ENCODE measurements at places on chromosomes 3 and 15.

GRCh38 chr3:78867409-78868372 is 900.1 kb downstream of the ROBO1 start:
- DNase-seq: peak; percentile 64

- peak; percentile 66 for DNase-seq
Measured at GRCh38 chr3:58824285-58824684, 157.7 kb upstream of the FAM3D start.

DNA sequence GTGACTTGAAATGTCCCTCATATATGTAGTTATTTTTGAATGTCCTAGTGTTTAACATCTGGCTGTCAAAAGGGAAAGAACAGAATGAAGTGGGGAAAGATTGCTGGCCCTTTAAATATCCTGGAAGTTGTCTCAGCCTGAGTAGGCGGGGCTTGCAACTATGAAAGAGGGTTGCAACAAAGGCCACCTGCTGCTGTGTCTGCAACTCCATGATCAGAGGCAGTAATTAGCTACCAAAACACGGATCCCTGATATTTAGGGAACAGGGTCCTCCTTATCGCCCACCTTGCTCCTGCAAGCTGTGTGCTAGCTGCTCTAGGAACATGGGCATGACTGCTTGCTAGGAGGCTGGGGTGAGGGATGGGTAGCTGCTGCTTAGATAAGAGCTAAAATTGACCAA is 100.2 kb upstream of the CFAP20DC start:
- no peak for DNase-seq

DNA sequence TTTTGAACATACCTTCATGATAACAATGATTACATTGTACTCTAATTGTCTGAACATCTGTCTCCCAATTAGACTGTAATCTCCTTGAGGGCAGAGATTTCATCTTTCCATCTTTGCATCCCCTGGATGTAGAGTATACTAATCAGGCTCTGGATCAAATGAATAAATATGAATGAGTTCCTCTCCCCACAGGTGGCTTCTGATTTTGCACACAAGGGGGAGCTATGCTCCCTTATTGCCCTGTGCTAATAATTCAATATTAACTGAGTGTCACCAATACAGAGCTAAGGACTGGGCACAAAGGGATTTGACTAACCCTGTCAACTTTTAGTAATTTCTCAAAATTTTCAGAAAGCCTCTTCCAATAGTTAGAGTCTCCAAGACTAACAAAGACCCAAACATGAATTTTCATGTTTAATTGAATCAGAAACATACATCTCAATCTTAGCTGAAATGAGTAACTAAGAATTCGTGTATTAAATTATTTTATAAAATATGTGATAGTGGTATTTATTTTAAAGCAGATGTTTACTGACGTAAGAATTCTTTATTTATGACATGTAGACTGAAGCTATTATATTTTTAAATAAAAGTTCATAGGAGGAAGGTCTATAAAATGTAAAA is 3.0 kb downstream of the DUOXA1 start:
- DNase-seq: peak; percentile 29

DNA sequence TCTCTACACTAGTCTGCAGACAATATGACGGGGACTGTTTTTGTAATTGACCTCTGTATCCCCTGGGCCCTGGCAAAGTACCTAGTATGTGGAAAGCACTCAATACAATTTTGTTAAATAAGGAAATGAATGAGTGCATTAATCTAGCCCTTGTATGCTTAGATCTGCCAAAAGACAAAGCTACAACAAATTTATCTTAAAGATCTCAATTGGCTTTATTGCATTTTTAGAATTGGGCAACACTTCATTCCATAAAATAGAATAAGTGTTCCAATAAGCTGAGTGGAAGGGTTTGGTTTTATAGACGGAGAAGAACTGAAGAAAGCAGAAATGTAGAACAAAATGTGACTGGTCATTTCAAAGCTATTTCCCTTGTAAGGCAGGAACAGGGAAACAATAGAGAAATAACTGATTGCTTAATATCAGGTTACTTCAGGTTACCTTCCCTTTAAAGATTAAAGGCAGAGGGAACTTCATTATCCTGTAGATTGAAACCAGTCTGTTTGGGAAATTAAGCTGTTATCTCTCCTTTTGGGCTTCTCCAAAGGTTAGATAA is 108.3 kb upstream of the MME start:
- DNase-seq: peak; percentile 95

DNA sequence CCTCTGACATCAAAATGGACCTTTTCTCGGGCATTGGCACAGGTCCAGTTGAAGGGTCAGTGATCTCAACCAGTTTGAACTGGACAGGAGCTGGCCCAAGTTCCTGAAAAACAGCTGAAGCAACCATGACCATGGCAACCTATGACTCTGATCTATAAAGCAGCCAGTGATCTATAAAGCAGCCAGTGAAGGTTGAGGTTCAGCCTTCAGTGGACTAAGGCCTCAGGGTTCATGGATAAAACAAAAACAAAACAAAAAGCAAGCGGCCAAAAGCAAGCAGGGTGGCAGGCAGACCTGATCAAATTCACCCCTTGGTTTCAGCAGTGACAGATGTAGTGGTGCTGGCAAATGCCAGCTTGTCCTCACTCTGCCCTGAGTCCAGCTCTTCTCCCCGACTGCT is 10.0 kb upstream of the CHRNB4 start:
- DNase-seq: no peak

DNA sequence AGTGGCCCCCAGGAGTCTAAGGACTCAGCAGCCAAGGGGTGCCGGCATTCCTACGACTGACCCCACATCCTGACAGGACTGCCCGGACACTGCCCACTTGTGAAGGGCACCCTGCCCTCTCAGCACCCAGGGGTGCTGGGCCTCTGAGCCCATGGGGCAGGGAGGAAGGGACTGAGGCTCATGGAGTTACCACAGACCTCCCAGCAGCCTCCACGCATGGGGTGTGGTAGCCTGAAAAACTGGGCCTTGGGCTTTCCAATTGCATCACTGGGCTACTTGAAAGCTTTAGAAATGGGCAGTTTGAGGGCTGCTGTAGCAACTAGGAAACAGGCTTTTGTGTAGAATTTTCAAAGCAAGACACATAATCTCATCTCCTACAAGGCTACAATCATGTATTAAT is 13.2 kb downstream of the TKT start:
- DNase-seq: peak; percentile 52

DNA sequence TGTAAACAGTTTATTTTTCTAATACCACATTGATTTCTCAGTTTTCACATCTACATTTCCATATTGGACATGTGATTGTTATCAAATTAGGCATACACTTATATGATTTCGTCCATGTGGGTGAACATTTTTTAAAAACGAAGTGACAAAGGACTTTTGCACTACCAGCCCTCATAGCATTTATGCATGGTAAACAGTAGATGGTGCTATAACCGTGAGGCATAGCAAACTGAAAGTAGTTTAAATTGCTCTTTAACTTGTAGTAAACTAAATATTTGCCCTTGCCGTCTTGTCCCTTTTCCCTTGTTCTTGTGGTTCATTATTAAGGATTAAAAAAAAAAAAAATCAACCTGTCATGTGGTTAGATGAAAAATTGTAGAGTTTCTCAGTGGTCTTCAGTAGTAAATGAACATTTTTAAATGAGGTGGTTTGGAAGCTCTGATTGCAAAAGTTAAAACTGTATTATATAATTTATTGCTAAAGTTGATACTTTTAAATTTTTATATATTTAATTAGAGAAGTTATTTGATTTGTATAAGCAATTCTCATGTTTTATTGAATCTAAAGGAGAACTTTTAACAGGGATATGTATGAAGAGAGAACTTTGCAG is 24.0 kb downstream of the STX19 start:
- peak; percentile 78 for DNase-seq

DNA sequence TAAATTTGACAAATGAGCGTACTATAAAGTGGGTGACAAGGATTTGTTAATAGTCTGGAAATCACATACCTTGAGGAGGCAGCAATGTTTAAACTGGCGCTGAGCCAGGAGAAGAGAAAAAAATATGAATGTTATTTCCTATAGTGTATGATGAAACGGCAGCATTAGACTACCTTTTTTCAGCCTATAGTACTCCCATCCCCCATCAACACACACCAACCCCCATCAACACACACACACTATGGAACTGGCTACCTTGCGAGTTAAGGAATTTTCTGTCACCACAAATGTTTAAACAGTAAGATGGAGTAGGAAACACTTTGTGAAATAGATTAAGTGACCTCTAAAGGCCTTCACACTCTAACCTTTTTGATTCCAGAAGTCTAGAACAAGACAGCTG is 46.8 kb upstream of the ZCWPW2 start:
- DNase-seq: no peak

- no peak for DNase-seq
Measured at GRCh38 chr3:184029443-184029842, 2.1 kb upstream of the HTR3D start.

DNA sequence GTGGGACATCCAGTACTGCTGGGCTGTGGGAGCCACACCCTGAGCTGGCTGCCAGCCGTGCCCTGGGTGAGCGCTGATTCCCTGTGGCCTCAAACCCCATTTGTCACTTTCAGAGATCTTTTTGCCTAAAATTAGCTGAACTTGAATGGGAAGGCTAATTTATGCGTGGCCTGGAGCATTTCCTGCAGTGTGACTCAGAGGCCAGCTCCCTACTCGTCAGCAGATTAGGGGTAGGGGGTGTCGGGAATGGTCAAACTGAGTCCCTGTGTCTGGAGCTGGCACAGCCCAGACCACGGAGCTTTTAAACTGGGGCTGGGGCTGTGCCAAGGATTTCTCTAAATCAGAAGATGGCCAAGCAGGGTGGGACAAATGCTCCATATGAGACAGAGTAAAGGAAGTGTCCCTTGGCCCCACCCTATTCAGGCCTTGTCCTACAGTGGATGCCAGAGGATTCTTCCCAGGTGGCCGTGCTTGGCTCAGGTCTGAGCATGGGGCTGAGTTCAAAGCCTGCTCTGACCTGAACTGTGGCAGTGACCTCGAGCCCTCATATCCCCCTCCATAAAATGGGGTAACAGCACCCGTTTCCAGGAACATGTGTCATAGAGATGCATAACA is 59.7 kb downstream of the ATP2B2 start:
- peak; percentile 5 for DNase-seq

DNA sequence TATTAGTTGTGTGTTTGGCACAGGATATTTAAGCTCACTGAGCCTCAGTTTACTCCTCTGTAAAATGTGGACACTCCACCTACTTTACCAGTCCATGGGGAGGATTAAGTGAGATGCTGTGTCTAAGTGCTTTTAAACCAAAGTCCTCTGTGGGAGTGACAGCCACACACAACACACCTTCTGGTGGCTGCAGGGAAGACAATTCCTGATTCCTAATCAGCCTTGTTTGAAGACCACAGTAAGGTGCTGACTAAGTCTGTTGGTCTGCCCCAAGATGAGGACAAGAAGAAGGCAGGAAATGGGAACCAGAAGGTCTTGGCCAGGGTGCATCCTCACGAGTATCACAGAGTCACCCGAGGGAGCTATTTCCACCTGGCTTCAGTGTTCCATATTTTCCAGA is 52.3 kb downstream of the EPHB1 start:
- DNase-seq: peak; percentile 26

- DNase-seq: no peak
Measured at GRCh38 chr3:127541320-127541719, 49.2 kb downstream of the TPRA1 start.

GRCh38 chr3:157452097-157452496 is 15.4 kb downstream of the PTX3 start:
- no peak for DNase-seq

DNA sequence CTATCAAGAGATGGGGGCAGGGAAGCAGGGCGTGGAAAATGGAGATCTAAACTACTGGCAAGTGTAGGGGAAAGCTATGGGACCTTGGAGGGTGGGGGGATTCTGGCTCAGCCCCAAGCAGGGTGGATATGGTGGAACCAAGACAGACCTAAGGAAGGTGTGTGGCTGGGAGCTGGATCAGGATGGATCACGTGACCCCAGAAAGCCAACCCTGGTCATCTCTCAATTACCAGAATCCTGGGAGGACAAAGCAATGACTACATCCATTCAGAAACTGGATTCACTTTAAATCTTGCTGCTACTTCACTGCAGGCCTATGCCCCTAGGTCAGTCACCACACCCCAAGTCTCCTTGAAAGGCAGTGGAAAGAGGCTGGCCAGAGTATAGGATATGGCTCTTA is 68.4 kb downstream of the WHAMM start:
- no peak for DNase-seq

GRCh38 chr3:139578783-139579182 is 39.2 kb upstream of the RBP1 start:
- DNase-seq: no peak

DNA sequence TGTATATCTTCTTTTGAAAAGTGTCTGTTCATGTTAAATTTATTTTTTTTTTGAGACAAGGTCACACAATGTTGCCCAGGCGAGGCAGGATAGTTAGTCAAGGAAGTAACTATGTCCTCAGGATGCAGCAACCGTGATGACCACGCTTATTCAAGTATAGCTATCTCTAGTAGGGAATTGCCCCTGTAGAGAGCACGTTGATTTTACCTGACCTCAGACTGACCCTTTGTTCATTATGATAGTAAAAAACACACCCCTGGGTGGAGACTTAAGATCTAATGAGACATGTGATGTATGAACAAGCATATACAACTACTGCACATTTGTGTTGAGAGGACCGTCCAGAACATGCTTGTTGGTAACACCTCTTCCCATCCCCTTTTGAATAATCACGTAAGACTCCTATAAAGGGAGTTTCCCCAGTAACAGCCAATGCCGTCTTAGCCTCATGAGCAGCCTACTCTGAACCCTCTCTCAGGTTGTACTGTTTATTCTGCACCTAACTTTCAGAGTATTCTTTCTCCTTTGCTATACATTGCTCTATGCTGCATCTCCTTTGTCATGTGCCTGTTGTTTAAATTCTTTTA is 32.9 kb downstream of the ZNF621 start:
- no peak for DNase-seq

DNA sequence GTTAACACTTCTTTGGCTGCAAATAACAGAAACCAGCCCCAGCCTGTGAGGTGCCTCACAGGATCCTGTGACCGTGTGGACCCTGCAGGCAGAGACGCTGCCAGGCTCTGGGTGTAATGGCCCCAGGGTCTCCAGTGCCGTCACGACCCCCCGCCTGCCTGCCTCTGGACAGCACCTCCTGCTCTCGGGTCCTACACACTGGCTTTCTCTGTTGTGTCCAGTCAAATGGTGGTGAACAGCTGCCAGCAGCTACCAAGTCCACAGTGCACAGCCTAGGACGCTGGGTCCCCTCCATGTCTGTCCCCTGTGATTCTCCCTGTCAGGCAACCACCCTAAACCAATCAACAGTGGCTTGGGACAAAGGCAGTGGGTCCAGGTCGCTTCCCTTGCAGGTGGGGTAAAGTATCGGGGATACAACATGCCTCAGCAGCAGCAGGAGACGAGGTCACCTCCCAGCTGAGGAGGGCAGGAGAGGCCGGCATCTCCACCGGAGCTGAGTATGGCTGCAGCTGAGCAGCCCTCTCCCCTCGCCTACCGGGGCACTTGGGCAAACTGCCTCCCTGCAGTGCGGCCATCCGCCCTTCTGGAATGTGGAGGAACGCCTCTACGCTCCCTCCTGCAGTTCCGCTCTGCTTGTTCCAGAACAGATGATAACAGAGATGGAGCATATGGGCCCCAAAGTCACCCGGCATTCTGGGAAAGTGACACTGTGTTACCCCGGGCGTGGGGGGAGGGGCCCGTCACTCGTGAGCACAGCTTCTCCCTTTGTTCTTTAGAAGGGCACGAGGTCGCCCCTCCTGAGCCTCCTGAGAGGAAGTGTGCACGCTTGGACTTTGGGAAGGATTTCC is 21.1 kb upstream of the SKOR1 start:
- DNase-seq: no peak

GRCh38 chr3:99878005-99878404 is 60.3 kb downstream of the CMSS1 start:
- peak; percentile 79 for DNase-seq
